ENCODE measurements at places on chromosomes 7 and 10.

GRCh38 chr7:115249080-115249479 is 327.2 kb downstream of the MDFIC start:
- DNase-seq: no peak

DNA sequence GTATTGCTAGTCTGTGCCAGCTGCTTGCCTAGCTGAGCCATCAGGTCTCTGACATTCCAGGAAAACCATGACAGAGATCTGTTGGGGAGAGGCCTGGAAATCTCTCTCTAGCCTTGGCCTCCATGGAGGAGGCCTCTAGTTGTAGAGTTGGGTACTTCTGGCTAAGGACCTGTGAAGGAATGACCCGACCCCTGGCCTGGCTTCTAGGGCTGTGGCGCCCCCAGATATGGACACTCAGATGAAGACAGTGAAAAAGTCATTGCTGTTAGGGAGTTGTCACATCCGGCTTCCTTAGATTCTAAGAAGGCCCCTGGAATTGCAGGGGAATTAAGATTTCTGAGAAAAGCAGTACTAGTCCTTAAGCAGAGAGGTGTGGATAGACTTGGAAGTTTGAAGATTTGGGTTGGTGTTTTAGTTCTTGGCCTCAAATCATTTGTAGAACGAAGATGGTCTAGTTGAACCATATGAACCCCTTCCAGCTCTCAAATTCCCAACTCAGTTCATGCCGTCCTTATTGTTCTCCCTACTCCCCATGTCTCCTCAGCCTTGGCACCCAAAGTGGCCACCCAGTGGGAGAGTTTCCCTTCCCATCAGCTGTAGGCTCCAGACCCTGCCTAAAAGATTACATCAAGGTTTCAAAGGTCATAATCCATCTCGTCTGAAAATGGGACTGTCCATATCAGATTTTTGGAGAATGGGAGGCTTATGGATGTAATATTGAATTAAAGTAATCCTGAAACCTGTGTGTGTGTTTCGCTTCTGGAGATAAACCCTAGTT is 7.0 kb downstream of the HHEX start:
- DNase-seq: no peak

DNA sequence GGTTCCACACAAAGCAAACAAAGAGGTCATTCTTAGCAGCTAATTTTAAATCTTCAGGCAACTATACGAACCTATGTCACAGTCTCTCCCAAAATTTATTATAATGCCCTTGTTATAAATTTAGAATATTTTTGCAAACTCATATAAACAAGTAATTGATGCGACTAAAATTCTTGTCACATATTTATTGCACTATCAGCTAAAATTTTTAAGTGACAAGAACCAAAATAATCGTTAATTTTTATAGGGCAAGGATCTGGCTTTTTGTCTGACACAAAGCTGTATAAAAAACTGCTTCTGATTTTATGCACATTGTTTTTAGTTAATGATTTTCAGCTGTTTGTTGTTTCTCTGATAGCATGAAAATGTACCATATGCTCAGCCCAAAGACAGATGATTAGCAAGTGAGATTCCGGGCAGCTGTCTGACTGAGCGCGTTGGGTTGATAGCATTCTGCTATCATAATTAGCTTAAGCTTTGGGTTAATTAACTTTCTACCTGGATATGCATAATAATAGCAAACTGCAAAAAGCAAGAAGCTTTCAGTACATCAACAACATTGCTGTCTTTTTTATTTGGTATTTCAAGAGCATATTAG is 136.0 kb downstream of the MGMT start:
- no peak for DNase-seq

DNA sequence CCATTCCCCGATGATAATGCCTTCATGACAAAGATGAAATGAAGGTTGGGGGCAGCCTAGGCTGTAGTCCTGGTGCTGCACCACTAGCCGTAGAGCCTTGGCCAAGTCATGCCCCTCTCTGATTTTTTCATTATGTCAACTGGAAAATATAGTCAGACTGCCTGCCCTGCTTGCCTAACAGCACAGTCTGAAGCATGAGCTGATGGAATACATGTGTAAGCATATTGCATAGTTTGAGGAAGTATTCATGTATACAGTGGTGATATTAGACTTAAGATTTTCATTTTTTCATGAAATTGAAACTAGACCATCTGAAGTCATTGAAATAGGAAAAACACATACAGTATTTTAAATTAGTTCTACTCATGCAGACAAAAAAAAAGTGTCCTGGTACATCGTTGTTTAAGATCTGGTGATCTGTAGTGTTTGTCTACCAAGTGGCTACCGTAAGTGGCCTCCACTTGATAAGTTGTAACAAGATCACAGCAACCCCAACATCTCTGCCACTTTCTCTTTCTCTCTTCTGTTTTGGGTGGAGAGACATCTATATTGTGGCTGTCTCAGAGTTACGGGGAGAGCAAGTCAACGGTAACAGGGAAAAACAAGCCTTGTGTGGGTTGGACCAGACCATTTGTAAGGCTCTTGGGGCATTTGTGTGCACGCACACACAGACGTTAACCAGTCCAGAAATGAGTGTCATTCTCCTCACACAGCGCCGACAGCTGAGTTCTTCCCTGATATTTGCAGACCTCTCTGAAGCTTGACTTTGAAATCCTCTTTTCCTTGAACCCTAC is 716.6 kb upstream of the GALNT17 start:
- DNase-seq: no peak

DNA sequence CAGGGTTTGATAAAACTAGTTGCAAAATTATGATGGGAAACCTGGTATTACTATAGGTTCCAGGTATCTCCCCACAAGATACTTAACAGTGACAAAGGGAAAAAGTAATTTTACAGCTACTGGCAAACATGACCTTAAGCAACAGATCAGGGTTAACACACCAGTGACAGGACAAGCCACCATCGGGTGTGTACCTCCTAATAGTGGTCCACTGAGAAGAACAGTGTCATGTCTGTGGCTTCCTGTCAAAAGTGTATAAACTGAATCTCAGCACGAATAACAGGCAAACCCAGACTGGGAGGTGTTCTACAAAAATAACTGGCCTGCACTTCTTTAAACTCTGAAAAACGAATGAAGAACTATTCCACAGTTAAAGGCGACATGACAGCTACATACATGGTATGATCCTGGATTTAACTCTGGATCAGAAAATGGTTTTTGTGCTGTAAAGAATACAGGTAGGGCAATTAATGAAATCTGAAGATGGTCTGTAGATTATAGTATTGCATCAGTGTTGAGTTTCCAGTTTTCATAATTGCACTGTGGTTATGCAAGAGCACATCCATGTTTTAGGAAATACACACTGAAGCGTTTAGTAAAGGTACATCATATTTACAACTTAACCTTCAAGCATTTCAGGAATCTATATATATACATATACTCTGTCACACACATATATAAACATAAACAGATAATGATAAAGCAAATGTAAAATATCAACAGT is 32.0 kb upstream of the ARMS2 start:
- DNase-seq: no peak

- no peak for DNase-seq
Observed at GRCh38 chr7:139901901-139902300, 72.8 kb downstream of the TBXAS1 start.

DNA sequence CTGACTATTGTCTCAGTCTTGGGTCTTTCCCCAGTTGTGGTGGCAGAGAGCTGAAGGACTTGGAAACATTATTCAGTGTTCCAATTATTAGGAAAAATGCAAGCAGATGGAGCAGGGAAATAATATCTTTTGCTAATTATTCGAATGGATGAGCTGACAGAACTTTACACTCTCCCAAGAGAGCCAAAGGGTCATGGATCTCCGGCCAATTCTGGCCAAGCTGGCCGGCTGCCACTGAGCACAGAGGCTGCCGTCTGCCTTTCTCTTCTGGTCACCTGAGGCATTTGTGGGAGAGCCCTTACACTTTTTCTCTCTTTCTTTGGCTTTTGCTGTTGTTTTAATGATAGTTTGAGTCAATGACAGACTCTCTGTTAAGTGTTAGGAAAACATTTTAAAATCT is 22.2 kb upstream of the CNTNAP2 start:
- DNase-seq: no peak

DNA sequence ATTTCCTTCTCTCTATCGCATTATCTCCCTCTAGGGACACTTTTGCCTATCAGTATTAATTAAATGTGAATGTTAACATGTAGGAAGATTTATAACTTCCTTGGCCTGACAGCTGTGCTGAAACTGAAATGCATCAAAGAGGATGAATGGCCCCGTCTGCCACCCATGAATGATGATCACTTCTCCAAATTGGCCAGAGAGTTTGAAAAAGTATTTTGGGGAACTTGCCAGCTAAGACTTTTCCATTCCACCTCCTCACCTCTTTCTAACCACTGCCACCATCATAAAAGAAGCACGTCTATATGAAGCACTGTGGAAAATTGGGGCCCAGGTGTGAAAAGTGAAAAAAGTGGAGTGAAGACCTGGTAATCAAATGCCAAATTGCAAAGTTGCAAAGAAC is 25.4 kb upstream of the ST8SIA6 start:
- no peak for DNase-seq

DNA sequence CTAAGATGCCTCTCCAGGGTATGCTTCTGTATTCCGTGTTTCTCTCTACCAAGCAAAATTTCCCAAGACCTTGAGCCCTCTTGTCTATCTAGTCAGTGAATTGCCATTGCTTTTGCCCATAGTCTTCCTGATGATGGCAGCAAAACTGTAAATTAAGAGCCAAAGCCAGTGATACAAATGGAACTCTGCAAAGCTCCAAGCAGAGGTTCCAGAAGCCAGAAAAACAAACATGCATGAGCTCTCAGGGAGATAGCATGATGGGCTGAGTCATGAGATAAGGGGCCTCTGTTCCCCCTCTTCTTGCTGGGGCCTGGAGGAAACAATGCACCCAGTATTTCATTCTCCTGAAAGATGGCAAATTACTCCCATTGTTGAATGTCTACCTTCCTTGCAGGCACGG is 24.7 kb downstream of the LSMEM1 start:
- no peak for DNase-seq

Measured in head of caudate nucleus (tissue), 42 donors.